ENCODE measurements at places on chromosomes 2 and 18.
A peak's percentile ranks its signal among the peaks of the same experiment; 100 is the strongest.

GRCh38 chr2:240872317-240873097, 3.9 kb downstream of the AGXT start:
- no peaks in the 10 kb centered on the region for H3K36me3 ChIP-seq
- no peak overlapping the region for H3K27ac ChIP-seq
- no peaks in the 10 kb centered on the region for H3K4me1 ChIP-seq
- no peak overlapping the region for H3K4me3 ChIP-seq

GRCh38 chr2:28080911-28081310, 190.4 kb downstream of the BABAM2 start:
- DNase-seq: peak; percentile 56
- peaks cover 14% of the 10 kb centered on the region for H3K4me1 ChIP-seq
- H3K36me3 ChIP-seq: no peaks in the 10 kb centered on the region
- no peak overlapping the region for H3K4me3 ChIP-seq
- H3K27me3 ChIP-seq: no peaks in the 10 kb centered on the region

DNA sequence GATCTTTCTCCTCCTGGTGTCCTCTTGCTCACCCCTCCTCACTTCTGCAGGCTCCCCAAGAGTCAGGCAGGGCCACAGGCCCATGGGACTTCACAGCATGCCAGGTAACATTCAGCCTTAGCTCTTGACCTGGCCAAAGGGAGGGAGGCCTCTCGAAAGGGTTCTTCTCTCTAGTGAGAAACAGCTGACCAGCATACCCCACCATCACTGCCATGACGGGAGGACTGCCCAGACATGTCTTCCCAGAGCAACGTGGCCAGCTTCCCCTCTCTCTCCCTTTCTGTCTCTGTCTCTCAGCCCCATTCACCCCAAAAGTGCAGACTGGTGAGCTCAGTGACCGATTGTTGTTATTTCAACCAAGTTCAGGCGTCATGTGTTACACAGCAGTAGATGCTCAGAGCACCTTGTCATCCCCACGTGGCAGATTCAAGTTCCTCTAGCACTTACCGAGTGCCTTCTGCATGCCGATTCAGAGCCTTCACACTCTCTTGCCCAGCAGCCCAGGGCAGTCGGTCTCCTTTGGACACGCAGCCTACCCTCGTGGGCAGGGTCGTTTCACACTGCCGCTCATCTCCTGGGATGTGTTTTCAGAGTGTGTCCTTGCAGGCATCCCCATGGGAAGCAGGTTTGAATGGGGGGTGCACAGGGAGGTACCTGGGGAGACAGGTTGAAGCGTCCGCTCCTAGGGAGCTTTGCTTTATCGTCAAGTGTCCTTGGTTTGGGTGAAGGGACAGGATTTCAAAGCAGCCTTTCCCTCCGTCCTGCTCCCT, 259.9 kb downstream of the NDUFA10 start:
- H3K27ac ChIP-seq: no peak overlapping the region
- H3K36me3 ChIP-seq: no peaks in the 10 kb centered on the region
- no peaks in the 10 kb centered on the region for H3K4me1 ChIP-seq
- no peak overlapping the region for H3K4me3 ChIP-seq
- DNase-seq: no peak

GRCh38 chr2:230356084-230356483, 29.1 kb downstream of the SP140L start:
- no peaks in the 10 kb centered on the region for H3K36me3 ChIP-seq
- no peaks in the 10 kb centered on the region for H3K4me1 ChIP-seq
- no peak overlapping the region for H3K4me3 ChIP-seq
- H3K27me3 ChIP-seq: peaks cover 11% of the 10 kb centered on the region
- DNase-seq: no peak

GRCh38 chr2:19871836-19872235, 29.9 kb downstream of the TTC32 start:
- no peak overlapping the region for H3K4me3 ChIP-seq
- no peak overlapping the region for H3K27ac ChIP-seq
- H3K36me3 ChIP-seq: no peaks in the 10 kb centered on the region
- H3K4me1 ChIP-seq: no peaks in the 10 kb centered on the region
- no peak for DNase-seq

GRCh38 chr18:10070561-10071000, 156.8 kb downstream of the VAPA start:
- no peaks in the 10 kb centered on the region for H3K27me3 ChIP-seq
- peak; percentile 59 for DNase-seq
- no peak overlapping the region for H3K4me3 ChIP-seq
- no peak overlapping the region for H3K27ac ChIP-seq
- H3K4me1 ChIP-seq: peaks cover 21% of the 10 kb centered on the region

- H3K4me1 ChIP-seq: peaks cover 11% of the 10 kb centered on the region
- no peak overlapping the region for H3K27ac ChIP-seq
- H3K27me3 ChIP-seq: no peaks in the 10 kb centered on the region
- DNase-seq: no peak
- H3K36me3 ChIP-seq: no peaks in the 10 kb centered on the region
Measured at GRCh38 chr2:46032996-46033395, 264.2 kb upstream of the EPAS1 start.

- H3K27me3 ChIP-seq: no peaks in the 10 kb centered on the region
- no peaks in the 10 kb centered on the region for H3K36me3 ChIP-seq
- H3K27ac ChIP-seq: no peak overlapping the region
- no peak overlapping the region for H3K4me3 ChIP-seq
- no peaks in the 10 kb centered on the region for H3K4me1 ChIP-seq
Measured at GRCh38 chr2:119756837-119757236, 2.9 kb upstream of the PTPN4 start.

DNA sequence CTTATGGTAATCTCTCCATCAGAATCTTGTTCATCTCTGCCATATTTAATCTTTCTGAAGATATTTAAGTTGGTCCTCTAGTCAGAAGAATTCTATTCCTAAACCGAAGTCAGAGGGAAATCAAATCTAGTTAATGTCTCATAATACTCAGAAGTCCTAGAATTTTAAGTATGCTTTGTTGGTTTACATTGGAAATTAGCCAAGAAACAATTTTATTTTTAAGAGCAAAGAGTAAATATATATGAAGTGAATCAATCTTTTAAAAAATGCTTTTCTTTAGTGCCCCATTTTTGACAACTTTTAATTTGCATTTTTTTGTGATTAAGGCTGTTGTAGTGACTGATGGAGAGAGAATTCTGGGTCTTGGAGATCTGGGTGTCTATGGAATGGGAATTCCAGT, 38.1 kb downstream of the ME2 start:
- H3K4me1 ChIP-seq: no peaks in the 10 kb centered on the region
- peaks cover 30% of the 10 kb centered on the region for H3K36me3 ChIP-seq
- H3K27ac ChIP-seq: no peak overlapping the region
- no peak for DNase-seq

GRCh38 chr2:2645162-2645855, 314.2 kb upstream of the MYT1L start:
- H3K4me3 ChIP-seq: no peak overlapping the region
- H3K4me1 ChIP-seq: no peaks in the 10 kb centered on the region
- H3K27me3 ChIP-seq: peaks cover 4% of the 10 kb centered on the region
- no peaks in the 10 kb centered on the region for H3K36me3 ChIP-seq
- no peak overlapping the region for H3K27ac ChIP-seq
- DNase-seq: no peak

DNA sequence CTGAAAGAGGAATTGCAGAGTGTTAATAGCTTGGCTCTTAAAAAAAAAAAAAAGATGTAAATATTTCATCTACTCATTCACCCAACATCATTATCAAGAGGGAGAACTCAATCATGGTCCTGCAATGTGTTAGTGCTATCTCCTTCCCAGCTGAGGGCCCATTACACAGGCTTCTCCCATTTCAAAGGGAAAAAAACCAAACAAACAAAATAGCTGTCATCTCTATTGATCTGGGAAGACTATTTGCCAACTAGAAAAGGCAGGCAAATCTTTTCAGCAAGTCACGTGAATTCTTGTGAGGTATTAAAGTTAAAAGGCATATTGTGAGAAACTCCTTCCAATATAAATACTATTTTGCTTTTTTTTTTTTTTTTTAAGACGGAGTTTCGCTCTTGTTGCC, 194.3 kb downstream of the MYO1B start:
- no peaks in the 10 kb centered on the region for H3K27me3 ChIP-seq
- H3K4me1 ChIP-seq: no peaks in the 10 kb centered on the region
- H3K4me3 ChIP-seq: no peak overlapping the region
- DNase-seq: no peak
- no peak overlapping the region for H3K27ac ChIP-seq

GRCh38 chr18:29156531-29156930, 979.6 kb upstream of the CDH2 start:
- H3K4me3 ChIP-seq: no peak overlapping the region
- H3K27me3 ChIP-seq: no peaks in the 10 kb centered on the region
- no peaks in the 10 kb centered on the region for H3K36me3 ChIP-seq

DNA sequence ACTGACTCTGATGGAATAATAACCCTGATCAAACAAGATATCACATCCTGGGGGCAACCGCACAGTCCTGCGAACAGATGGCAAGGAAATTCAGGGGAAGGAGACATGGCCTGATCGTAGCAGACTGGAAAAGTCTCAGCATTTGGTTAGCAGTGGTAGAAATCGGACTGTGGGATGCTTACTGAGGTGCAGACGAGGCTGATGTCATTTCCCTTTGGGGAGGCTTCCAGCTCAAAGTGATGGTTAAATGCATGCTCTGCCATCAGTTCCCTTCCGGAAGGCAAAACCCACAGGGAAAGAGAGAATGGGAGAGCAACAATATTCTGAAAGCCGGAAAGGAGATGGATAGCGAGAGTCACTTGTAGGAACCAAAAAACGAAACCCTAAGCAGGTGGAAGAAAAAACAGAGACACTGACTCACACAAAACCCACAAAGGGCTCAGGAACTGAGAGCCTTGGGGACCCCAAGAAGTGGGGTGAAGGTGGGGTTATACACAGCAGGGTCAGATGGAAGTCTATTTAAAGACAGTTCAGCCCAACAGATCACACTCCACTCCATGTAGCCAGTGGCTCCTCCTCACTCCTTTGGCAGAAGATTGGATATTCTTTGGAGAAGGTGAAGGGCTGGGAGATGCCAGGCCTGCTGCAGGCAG, 93.1 kb downstream of the INPP5D start:
- no peak overlapping the region for H3K4me3 ChIP-seq
- H3K27me3 ChIP-seq: no peaks in the 10 kb centered on the region
- H3K36me3 ChIP-seq: no peaks in the 10 kb centered on the region
- DNase-seq: no peak
- H3K27ac ChIP-seq: no peak overlapping the region

DNA sequence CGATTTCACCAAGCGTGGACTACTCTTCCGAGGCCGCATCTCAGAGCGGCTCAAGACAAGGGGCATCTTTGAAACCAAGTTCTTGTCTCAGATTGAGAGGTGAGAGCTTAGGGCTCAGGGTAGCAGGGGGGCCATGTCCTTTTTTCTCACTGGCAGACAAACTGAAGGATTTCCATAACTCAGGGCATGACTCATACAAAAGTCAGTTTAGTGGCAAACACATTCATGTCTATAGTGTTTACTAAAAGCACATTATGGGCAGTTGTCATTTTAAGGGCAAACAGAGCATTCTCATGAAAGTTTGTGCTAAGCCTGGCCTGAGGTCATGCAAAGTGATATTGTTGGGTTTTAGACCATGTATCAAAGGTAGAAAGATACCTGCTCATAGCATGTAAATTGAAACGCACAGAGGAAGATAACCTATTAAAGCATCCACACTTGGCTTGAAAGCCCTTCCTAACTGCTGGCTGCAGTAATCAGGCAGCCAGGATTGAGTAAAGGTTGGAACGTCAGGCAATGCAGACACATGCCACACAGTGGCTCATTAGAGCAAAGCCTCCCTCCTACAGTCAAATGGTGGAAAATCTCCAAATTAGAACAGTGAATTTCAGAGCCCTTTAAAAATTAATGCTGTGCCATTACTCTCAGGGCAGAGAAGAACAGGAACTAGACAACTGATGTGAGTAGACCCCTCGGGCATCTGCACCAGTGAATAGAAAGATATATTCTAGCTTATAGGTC, 54.2 kb downstream of the HK2 start:
- DNase-seq: no peak
- no peaks in the 10 kb centered on the region for H3K4me1 ChIP-seq

DNA sequence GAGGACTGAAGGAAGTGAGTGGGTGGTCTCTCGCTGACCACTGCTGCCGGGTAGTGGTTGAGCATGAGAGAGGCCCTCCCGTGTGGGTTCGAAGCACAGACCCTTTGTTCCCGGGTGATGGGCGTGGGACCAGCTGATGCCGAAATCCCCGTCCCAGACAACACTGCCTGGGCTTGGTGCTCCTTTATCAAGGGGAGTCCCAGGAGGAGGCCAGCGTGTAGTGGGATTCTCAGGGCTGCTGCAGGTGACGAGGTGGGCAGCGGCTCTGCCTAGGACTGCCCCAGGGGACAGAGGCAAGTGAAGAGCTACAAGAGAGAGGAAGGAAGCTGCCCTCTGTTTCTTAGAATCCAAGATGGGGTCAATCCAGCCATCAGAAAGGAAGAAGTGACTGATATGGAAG, 251.3 kb upstream of the PXDN start:
- no peak for DNase-seq
- peaks cover 7% of the 10 kb centered on the region for H3K4me1 ChIP-seq
- H3K27me3 ChIP-seq: no peaks in the 10 kb centered on the region
- H3K27ac ChIP-seq: no peak overlapping the region
- H3K36me3 ChIP-seq: no peaks in the 10 kb centered on the region

GRCh38 chr2:173982182-173982714, 17.1 kb upstream of the SP3 start:
- no peak overlapping the region for H3K27ac ChIP-seq
- DNase-seq: no peak
- H3K4me1 ChIP-seq: peaks cover 3% of the 10 kb centered on the region
- no peaks in the 10 kb centered on the region for H3K27me3 ChIP-seq
- H3K4me3 ChIP-seq: no peak overlapping the region
- H3K36me3 ChIP-seq: no peaks in the 10 kb centered on the region

DNA sequence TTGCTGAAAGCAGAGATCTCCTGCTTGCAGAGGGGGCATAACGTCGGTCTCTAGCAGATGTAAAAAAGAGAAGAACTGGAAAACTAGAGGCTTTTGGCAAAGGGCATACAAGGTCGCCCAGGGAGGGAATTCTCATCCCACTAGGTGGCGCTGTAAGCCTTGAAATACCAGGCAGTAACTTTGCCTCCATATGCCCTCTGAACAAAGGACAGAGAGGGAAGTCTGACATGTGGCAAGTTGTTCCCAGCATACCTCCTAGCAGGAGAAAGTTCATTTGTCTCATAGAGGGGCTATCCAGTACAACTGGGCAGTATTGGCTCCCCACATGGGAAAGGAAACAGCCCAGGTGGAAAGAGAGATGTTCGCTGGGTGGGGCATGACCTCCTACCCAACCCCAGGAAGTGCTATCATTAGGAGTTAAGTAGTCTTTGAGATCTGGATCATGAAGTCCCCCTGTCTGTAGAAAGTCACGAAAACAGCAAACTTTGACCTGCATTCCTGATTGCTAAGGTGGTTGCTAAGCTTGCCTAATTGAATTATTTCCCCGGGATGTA, 39.9 kb downstream of the STK17B start:
- H3K4me3 ChIP-seq: no peak overlapping the region
- H3K4me1 ChIP-seq: no peaks in the 10 kb centered on the region
- H3K27me3 ChIP-seq: no peaks in the 10 kb centered on the region

- H3K36me3 ChIP-seq: no peaks in the 10 kb centered on the region
- H3K4me1 ChIP-seq: no peaks in the 10 kb centered on the region
- no peaks in the 10 kb centered on the region for H3K27me3 ChIP-seq
Measured at GRCh38 chr18:79379251-79379905, 16.4 kb upstream of the NFATC1 start.

GRCh38 chr2:158024288-158024898, 77.3 kb upstream of the UPP2 start:
- no peak overlapping the region for H3K27ac ChIP-seq
- no peaks in the 10 kb centered on the region for H3K27me3 ChIP-seq
- peaks cover 1% of the 10 kb centered on the region for H3K4me1 ChIP-seq
- peak; percentile 69 for DNase-seq
- H3K36me3 ChIP-seq: no peaks in the 10 kb centered on the region
- no peak overlapping the region for H3K4me3 ChIP-seq
